ENCODE measurements at places on chromosomes 1 and 21.

DNA sequence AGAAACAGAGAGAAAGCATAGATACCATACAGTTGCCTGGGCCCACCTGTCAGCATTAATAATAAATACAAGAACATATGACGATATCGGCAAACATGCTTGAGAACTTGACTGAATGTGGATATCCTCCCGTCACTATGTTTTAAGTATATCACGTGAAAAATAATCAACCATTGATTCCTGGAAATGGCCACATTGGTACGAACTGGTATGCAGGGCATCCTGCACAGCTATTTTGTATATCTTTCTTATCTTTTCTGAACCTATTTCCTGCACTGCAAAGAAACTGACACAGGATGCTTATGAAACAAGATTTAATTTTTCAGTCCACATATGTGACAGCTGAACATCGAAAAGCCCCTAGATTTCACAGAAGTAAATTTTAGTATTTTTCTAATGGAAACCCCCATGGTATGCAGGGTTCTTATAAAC, 22.8 kb upstream of the RGS1 start:
- DNase-seq: no peak

GRCh38 chr21:36698981-36699545, at the start of gene SIM2:
TSS of gene SIM2 (plus strand) at chr21:36699115. CDS start at chr21:36699747, 632 bp downstream.
- DNase-seq: peak; percentile 54

- DNase-seq: peak; percentile 29
Measured at GRCh38 chr1:222454186-222454585, 93.7 kb downstream of the HHIPL2 start.

DNA sequence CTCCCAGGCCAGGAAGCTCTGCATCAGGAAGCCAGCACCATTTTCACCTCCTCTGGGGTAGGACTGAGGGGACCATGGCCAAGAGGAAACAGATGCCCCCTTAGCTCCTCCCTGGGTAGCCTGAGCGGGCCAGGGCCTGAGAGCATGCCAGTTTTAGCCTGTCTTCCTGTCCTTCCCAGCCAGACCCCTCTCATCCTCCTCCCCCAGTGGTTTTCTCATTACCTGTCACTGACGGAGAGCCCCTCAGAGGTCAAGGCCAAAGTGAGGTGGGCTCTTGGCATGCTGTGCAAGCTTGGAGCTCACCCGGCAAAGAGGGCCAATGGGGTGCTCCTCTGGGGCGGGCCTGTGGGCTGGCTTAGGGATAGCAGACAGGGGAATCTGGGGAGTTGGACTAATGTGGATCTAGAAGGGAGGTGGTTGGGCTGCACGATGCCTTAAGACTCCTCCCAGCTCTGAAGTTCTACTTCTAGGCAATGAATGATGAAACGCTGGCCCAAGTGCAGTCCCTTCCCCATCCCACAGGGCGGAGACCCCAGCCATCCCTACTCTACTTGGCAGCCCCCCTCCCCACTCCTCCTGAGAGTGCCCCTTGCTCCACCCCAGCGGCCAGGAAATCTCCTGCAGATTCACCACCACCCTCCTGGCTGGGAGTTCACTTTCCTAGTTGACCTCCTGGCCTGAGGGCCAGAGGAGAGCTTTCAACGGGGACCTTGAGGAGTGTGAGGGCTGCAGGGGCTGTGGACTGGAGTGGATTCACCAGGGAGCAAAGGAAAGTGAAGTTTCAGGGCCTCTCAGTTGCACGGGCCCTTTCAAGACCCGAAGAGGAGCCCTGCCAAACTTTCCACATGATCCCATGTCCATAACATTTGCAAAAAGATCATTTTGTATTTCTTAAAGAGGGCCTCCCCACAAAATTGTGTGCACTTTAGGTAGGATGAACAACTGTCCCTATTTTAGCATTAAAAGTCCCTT, 9.4 kb upstream of the LMNA start:
- DNase-seq: peak; percentile 45

DNA sequence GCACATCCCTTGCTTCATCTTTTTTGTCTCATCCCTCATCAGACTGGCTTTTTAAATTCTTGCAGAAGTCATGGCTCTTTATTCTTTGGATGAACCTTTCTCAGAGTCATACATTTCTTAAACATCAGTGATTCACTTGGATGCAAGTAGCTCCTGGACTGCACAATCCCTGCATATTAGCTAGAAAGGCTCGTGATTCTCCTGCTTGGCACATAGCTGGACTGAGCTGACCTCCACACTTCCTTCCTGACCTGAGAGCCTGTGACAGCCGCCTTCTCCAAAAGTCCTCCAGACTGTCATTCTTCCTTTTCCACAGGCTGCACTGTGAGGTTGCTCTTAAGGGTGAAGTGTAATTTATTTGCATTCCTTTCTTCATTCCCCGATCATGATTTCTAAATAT, 109.4 kb downstream of the RGL1 start:
- peak; percentile 28 for DNase-seq

- DNase-seq: no peak
Measured at GRCh38 chr1:63268876-63269275, 53.5 kb upstream of the FOXD3 start.

- no peak for DNase-seq
Measured at GRCh38 chr1:25804964-25805862, 5.2 kb downstream of the SELENON start.

DNA sequence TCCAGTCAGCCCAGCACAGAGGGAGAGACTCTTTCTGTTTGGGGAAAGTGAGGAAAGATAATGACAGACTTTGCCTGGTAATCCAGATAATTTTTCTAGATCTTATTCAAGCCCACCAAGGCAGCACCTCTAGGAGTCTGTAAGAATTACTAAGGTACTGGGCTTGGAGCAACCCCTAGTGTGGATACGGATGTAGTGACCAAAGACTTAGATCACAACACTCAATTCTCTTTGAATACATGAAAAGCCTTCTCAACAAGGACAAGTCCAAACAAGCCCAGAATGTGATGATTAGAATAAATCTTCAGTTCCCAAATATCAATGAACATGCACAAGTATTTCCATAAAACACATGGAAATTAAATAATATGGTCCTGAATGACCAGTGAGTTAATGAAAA, 206.9 kb downstream of the MRPL39 start:
- no peak for DNase-seq

GRCh38 chr1:84000954-84001495, 2.1 kb upstream of the TTLL7 start:
- no peak for DNase-seq

- no peak for DNase-seq
Measured at GRCh38 chr1:83998205-83998497, 781 bp downstream of the TTLL7 start.

Measured in EL (cell line).